ENCODE measurements at places on chromosomes 7 and 10.

DNA sequence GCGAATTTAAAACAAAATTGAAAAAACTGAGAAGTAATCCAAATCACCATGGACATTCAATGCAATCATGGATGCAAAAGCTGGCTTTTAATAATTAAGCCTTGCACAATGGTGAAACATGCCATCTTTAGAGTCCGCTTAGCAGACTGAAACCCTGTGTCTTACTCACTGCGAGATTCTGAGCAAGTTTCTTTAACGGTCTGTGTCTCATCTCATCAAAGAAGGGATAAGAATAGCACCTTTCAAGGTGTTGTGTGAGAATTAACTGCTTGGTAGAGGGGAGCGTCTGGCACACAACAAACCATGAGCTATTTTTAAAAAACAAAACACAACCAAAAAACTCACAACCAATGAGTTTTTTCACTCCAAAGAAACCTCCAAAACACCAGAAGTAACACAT, 21.4 kb downstream of the ACBD7 start:
- DNase-seq: no peak

DNA sequence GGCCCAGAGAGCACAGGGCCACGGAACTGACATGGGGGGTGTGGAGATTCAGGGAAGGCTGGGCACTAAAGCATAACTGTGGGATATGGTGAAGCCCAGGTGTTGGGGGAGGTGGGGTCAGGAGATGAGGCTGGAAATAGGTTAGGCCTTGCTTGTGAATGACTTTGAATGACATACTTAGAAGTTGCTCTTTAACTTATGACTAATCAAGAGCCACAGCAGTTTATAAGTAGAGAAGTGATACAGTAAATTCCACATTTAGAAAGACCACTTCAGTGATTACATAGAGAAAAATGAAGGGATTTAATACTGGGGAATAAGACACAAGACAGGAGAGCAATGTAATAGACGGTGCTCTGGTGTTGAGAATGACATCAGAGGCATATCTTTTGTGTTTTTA, 120.8 kb upstream of the SEC61G start:
- no peak for DNase-seq

- no peak for DNase-seq
Measured at GRCh38 chr7:51000956-51001355, 218.3 kb upstream of the GRB10 start.

- no peak for DNase-seq
Measured at GRCh38 chr10:61108915-61109314, 164.9 kb upstream of the RHOBTB1 start.

- no peak for DNase-seq
Measured at GRCh38 chr7:132446260-132446659, 130.0 kb downstream of the PLXNA4 start.

DNA sequence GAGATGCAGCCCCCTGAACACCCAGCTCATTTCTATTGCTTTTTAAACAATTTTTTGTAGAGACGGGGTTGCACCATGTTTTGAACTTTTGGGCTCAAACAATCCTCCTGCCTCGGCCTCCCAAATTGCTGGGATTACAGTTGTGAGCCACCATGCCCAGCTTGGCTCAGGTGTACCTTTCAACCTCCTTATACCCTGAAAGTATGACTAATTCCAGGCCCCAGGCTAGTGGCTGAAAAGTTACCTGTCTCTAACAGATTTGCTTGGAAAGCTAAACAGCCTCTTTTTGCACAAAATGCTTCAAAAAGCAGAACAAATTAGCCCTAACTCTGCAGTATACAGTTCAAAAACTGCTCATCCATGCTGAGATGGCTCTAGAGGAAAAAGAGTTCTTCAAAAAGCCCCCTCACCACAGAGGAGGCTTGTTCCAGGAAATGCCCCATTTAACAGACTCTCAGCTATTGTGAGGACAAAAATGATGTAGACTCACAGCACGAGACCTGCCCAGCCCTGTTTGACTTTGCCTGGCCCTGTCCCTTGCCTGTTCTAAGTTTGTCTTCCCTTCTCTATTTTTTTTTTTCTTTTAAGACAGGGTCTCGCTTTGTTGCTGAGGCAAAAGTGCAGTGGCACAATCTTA, 13.4 kb upstream of the AP1S1 start:
- no peak for DNase-seq

DNA sequence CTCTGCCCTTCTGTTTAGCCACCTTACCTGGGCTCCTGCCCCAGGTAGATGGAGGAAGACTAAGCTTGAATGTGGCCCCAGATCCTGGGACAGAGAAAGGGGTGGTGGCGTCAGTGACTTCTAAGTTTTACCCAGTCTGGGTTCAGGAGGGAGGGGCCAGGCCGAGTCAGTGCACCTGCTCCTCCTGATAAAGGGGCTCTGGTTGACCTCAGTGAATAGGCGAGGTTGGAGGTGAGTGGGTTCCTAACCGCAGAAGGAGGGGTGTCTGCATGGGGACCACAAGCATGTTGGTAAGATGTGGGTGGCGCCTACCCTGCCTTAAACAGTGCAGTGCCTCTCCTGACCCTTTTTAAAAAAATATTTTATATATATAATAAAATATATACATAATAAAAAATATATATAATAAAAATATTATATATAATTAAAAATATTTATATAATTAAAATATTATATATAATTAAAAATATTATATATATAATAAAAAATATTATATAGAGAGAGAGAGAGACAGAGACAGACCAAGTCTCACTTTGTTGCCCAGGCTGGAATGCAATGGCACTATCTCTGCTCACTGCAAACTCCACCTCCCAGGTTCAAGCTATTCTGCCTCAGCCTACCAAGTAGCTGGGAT, 97.3 kb upstream of the GTF2I start:
- DNase-seq: no peak

GRCh38 chr7:106417273-106417902, 132.6 kb upstream of the NAMPT start:
- no peak for DNase-seq

- DNase-seq: no peak
Measured at GRCh38 chr10:44949915-44950314, 9.7 kb upstream of the RASSF4 start.

DNA sequence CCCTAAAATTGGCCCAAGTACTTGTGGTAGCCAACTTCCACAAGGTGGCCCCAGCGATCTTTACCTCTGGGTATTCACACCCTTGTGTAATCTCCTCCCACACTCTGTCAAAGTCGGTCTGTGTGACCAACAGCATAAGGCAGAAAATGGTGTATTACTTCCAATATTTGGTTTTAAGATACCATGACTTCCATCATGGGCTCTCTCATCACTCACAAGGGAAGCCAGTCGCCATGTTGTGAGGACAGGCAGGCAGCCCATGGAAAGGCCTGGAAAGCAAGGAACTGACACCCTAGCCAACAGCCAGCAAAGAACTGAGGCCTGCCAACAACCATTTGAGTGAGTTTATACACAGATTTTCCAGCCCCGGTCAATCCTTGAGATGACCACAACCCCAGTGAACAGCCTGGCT, 91.0 kb upstream of the KMT2E start:
- DNase-seq: peak; percentile 66

DNA sequence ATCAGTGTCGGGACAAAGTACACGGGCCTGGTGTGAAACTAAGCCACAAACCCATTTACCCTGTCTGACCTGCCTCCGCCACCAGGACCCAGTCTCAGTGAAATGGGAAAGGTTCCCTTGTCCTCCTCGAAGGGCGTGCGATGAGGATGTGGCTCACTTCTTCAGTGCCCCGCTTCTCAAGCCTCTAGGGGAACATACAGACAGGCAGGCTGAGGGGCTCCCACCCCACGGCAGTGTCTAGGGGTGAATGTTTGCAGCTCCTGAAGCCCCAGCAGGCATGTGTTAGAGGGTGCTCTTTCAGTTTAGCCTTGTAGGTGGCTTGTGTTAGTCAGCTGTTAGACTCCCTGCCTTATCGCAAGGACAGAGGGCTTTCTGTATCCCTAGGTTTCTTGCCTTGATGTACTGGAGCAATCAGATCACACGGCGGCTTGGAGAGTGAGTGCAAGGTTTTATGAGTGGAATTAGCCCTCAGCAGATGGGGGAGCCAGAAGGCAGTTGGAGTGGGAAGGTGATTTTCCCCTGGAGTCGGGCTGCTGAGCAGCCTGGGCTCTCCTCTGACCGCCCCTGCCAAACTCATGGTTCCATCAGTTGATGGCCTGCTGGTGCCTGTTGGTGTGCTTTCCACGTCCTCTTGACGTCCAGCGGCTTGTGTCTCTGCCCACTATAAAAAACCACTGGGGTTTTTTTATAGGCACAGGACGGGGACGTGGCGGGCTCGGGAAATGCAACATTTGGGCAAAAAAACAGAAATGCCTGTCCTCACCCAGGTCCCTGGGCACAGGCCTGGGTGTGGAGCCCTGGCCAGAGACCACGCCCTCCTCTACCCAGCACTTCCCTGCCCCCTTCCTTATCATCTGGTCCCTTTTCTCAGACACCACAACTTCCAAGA, 759 bp downstream of the NUDT1 start:
- peak; percentile 52 for DNase-seq

- DNase-seq: peak; percentile 70
Measured at GRCh38 chr7:123748171-123748733, 551 bp downstream of the WASL start.

DNA sequence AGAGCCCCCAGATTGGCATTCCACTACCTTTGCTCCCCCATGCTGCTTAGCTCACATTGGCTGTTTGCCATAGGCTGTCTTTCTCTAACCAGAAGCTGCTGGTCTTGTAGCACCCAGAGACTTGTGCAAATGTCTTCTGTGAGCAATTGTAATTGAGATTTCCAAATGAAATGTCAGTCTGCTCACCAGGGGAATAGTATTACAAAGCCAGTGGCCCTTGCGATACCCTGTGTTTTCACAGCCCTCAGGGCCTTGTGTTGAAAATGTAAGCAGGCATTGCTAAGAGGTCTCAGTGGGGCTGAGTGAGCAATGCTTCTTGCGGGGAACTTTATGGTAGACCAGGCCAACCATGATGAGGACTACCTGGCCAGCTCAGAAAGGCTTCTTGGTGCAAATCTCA, 746.5 kb downstream of the LRMDA start:
- DNase-seq: no peak

DNA sequence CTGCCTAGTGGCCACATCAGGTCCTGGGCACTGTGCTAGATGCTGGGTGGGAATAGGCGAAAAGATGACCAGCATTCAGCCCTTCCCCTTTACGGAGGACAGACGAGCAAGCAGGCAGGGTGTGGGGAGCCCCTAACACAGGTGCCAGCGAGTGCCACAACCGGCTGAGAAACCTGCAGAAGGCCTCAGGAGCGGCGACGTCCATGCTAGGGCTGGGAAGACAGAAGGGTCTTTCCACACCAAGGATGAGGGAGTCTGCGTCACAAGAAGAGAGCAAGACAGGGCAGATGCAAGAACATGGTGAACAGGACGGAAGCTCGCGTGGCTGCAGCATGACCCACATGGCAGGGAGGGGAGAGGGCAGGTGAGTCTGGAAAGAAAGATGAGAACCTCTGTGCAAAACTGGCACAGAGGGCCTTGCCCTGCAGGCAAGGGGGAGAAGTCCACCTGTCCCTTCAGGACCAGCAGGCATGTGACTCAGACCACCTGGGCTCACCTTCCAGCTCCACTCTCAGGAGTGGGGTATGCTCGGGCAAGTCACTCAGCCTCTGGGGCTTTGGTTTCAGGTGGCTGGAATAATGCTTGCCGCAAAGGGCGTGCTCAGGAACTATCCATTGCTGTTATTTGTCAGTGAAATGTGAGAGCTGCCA, 36.6 kb downstream of the KCNH2 start:
- no peak for DNase-seq

- no peak for DNase-seq
Measured at GRCh38 chr7:24271938-24272337, 12.1 kb upstream of the NPY start.

- DNase-seq: no peak
Measured at GRCh38 chr10:132929953-132930548, 12.3 kb downstream of the CFAP46 start.

DNA sequence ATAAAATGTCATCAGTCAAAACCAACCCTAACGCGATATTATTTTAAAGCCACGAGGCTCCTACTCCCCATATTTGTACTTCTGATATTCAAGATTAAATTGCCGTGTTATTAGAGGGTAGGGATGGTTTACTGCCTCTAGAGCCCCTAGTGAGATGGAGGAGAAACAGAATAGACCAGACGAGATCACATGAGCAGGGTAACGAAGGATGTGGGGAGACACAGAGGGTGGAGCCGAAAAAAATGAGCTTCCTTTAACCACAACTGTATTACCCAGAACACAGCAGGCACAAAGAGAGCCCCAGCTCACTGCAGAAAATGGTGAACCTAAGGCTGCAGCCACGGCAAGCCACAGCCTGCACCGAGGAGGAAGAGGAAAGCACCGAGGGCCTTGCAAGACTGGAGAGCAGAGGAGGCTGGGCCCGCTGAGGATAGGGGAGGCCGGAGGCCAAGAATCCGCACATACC, 14.3 kb downstream of the ZC3HAV1 start:
- DNase-seq: no peak

GRCh38 chr10:105793071-105793470, 1152.0 kb downstream of the SORCS3 start:
- no peak for DNase-seq

DNA sequence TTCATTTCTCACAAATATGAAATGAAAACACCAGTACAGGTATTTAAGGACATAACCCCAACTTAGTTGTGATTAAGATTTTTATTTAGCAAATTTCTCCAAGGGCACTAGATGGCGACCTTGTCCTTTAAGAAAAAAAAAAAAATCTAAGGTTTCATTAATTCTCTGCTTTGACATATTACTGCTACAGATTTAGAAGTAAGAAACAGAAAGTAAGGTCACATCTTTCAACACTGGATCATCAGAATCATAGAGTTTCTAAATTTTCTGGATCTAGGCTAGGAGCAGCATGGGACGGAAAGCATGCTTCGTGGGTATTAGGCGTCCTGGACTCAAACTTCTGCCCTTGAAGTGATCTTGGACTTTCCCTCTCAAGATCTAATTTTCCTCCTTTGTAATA, 85.5 kb upstream of the PRKG1 start:
- peak; percentile 29 for DNase-seq

- no peak for DNase-seq
Measured at GRCh38 chr7:22563621-22564241, 63.7 kb upstream of the STEAP1B start.

- no peak for DNase-seq
Measured at GRCh38 chr7:153638821-153639435, 413.3 kb upstream of the DPP6 start.

DNA sequence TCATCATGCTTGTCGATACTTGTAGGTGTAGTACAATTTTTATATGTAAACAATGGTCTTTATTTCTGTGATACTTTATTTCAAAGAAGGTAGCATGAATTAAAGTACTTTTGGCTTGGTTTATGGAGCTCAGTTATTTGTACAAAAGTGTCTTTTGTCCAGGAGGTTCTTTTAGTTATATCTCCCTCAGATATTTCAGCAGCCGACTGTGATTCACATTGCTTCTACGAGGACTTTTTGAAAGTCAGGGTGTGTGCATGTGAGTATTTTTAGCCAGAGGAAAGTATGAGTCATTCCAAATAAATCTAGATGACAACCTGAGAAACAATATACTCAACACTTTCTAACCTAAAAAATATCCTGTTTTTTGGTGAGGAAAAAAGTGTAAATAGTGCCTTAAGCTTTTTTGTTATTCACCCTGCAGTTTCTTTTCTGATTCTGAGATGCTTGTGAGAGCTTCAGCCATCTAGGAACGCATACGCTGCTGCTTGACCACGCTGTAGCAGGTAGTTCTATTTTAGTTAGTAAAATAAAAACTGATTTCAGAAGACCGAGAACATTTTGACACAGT, 595 bp upstream of the SUN1 start:
- DNase-seq: peak; percentile 84

GRCh38 chr7:73715648-73716317, 3.7 kb downstream of the STX1A start:
- DNase-seq: peak; percentile 91

- no peak for DNase-seq
Measured at GRCh38 chr10:112434988-112435619, 11.6 kb downstream of the ZDHHC6 start.

GRCh38 chr7:137734221-137734620, 112.6 kb downstream of the DGKI start:
- no peak for DNase-seq
